ENCODE measurements at places on chromosomes 2 and 18.

DNA sequence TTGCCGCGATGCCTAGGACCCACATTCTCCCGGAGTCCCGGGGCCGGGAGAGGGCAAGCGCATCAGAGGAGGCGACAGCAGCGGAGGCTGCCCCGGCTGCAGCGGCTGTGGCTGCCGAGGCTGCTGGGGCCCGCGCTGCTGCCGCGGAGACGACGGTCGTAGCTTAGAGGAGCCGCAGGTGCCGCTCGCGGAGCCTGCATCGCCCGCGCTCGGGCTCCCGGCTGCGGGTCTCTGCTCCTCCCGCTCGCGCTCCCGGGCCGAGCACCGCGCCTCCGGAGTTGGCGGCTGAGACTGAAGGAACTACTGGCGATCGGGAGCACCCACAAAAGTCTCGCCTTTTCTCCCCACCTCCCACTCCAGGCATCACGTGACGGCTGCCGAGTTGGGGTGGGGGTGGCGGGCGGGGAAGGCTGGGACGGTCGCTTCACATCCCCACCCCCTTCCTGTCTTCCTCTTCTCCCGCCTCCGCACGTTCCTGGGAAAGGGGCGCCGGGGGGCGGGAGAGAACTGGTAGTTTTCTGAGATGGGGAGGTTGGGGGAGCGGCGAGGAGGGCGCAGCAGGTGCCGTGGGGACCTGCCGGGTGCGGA, at the start of gene LYPD1:
Gene LYPD1 (minus strand): TSS at position 298 of the 588 bp plus-strand sequence. CDS start 273 bp downstream, at position 25.
- DNase-seq = no peak

DNA sequence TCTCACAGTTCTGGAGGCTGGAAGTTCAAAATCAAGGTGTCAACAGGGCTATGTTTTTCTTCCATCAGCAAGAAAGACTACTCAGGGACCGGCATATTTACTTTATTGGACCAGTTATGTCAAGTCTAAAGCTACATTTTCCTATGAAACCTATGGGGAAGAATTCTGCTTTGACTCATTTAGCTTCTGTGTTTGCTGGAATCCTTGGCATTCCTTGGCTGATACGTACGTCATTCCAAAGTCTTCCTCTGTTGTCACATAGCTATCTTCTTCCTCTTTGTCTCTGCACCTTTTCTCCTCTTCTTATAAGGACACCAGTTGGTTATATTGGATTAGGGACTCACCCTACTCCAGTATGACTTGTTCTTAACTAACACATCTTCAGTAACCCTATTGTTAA, 137.4 kb upstream of the FBXO11 start:
- no peak for DNase-seq

GRCh38 chr2:196233805-196234475, 62.6 kb upstream of the STK17B start:
- DNase-seq = no peak

GRCh38 chr2:100283724-100284501, 38.4 kb downstream of the LONRF2 start:
- no peak for DNase-seq

GRCh38 chr2:152200565-152201465, 25.3 kb upstream of the STAM2 start:
- no peak for DNase-seq

DNA sequence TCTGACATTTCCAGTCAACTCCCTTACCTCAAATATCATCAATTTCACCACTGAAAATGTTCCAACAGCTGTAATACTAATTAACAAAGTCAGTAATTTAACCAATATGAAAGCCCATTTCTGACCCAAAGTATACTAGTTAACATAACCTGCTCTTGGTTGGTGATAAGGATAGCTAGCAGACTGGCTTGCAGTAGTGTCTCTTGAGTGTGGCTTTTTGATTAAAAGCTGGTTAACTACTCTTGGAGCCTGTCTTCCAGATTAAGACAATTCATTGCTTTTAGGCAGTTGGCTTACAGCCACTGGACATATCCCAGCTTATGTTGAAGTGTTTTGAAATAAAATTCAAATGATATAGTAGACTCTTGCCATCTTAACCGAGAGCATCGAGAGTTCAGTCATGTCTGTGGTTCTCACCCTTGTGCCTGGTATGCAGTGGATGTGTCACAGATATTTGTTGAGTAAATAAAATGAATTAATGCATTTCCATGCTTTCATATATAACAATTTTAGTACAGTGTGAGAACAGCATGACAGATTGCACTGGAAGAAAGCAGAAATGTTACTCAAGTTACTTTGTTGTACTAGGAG, 158.1 kb downstream of the TANC1 start:
- no peak for DNase-seq

DNA sequence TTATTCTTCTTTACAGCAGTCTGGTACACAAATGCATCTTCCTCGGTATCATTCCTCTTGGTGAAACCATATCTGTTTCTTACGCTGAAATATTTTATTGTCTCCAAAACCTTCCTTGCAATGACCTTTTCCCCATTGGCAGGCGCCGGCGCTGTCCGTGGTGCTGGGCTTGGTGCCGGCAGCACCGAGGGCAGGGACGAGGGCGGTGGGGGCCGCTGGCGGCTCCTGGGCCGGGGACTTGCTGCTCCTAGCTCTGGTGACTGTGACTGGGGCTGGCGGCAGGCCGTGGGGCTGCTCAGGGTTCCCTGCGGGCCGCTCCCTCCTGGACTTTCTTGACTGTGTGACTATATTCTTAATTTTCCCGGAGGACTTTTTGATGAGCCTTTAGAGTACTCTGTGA, 72.5 kb downstream of the GPR39 start:
- DNase-seq = no peak

GRCh38 chr2:197024206-197024605, 97.7 kb upstream of the PGAP1 start:
- DNase-seq = no peak

- no peak for DNase-seq
Observed at GRCh38 chr2:59150217-59150849, 909.2 kb upstream of the FANCL start.

DNA sequence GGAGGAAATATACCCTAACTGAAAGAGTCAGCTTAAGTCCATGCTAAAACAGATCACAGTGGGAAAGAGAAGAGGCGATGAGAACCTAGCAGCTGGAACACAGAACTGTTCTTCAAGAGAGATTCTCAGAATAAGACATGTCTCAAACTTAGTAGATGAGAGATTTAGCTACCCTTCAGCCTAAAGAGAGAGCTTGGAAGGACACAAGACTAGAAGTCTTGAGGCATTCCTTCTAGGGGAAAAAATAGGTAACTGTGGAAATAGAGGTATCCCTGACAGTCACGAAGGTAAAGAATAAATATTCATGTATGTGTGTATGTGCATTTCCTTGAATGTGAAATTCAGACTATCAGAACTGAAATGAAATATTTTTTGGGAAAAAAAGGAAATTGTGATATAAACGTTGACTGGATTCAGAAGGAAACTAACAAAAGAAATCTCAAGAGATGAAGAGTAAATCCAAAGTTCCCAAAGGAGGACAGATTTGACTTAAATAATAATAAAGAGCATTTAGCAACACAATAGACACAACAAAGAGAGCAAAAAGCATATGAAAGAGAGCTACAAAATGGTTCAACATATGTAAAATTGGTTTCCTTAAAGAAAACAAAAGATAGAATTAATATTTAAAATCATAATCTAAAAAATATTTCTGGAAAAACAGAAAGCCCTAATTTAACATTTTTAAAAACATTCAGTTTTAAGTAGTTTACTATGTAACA, 258.7 kb downstream of the LRP1B start:
- DNase-seq = no peak

GRCh38 chr18:36737316-36737715, 91.5 kb downstream of the TPGS2 start:
- no peak for DNase-seq

- DNase-seq = no peak
Observed at GRCh38 chr18:46668694-46669093, 11.7 kb upstream of the LOXHD1 start.

DNA sequence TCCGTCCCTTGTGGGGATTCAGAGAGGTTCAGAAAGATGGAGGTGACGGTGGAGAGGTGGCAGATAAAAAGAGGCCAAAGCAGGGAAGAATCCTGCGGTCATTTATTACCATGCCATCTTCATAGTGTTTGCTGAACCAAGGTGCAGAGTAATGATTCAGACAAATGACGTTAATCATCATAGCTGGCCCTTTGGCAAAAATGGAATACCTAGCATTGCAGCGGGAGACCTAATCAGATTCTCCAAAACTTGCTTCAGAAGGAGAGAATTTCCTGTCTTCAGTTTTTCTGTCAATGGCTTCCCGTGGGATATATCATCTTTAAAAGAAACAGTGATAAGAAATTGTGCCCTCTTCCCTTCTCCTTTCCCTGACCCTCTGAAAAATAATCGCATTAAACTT, 175.4 kb downstream of the PTGR3 start:
- no peak for DNase-seq

GRCh38 chr2:128275498-128276045, 43.1 kb downstream of the HS6ST1 start:
- no peak for DNase-seq

DNA sequence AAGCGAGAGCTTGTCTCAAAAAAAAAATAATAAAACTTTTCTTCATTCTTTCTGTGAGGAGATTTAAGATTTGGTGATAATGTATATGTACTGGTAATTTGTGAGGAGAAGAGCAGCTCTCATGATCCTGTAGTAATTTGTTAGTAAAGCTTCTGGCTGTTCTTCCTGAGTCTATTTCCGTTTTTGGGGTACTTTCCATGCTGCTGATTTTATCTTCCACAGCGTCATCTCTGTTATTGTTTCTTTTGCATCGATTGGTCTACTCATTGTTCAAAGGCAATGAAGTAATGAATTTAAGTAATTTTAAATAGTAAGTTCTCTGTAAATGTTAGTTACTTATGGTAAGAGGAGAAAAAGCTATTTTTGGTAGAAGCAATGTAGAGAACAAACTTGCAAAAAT, 12.0 kb downstream of the NDUFAF7 start:
- no peak for DNase-seq

DNA sequence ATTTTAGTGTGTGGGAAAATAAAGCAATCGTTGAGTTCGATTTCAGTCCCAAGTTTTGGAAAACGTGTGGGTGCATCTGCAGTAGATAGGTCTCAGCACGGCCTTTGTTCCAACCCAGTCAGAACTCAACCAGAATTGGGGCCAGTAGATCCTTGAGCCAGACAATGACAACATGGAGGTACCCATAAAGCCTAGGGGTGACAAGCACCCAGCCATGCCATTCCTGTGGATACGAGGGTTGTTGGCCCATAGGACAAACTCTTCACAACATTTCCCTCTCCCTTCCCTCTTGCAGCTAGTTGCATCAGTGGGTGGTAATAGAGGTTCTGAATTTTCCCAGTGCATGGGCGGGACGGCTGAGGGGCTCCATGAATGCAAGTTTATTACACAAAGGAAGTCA, 60.1 kb downstream of the ST3GAL5 start:
- no peak for DNase-seq

DNA sequence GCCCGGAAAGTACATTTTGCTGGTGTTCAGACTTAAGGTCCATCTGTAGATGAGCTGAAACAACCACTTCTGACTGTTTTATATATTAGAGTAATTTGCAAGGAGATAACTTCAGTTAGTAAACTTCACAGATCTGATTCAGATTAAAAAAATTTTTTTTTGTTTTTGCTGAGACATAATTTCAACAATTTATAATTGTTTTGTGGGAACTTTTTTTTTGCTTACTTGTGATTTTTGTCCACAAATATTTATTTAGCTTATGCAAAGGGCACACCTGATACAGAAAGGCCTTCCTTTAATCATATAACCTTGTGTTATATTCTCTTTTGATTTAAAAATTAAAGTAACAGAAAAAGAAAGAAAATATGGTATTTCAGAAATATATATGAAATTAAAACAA, 9.6 kb upstream of the SCN9A start:
- DNase-seq = no peak

- DNase-seq = no peak
Observed at GRCh38 chr2:95289253-95289652, 7.9 kb upstream of the KCNIP3 start.

- DNase-seq = no peak
Observed at GRCh38 chr2:26487192-26487591, 9.3 kb upstream of the OTOF start.

GRCh38 chr2:62099523-62100175, 96.3 kb upstream of the B3GNT2 start:
- DNase-seq = no peak

DNA sequence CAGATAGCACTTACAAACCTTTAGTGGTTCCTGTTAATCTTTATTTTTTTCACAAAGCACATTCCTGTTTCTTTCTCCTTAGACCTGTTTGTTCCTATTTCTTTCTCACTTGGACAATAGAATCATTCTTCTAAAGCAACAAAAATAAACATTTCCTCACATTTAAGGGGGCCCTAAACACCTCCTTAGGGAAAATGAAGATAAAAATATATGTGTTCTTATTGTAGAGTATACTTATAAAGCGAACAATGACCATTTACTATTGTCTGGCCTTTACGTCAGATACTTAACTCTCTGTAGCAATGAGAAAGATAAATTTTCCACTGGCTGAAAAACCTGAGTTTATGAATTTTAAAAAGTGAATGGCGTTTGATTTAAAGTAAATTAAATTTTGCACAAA, 234.6 kb downstream of the TCF4 start:
- DNase-seq = no peak

GRCh38 chr2:236972491-236973342, 113.0 kb upstream of the COPS8 start:
- DNase-seq = no peak

DNA sequence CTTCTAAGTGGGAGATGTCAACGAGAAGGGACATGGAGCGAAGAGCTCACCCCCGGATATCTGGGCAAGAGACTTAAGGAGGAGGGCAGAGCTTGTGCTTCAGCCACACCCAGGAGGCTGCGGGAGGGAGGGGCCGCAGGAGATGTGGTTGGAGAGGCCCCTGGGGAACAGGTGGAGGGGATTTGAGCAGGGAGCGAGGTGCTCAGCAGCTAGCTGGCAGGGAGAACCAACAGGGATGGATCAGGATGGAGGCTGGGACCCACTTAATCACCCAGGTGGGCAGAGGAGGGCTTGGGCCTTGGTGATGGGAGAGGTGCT, 78.3 kb downstream of the MBP start:
- DNase-seq = no peak

DNA sequence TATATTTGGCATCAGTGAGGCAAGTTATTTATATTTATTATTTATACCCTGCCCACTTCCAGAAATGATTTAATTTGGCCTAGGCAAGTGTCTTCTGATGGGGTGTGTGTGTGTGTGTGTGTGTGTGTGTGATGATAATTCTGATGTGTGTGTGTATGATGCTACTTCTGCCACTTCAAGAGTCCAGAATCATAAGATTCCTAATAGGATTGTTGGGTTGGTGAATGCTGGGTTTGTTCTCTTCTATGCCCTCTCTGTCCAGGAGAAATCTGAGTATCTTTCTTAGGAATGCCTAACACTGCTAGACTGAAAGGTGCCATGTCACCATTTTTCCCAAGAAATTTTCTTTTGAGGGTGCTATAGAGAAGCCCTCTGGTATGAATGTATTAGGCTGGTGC, 122.5 kb downstream of the SPTBN1 start:
- no peak for DNase-seq

DNA sequence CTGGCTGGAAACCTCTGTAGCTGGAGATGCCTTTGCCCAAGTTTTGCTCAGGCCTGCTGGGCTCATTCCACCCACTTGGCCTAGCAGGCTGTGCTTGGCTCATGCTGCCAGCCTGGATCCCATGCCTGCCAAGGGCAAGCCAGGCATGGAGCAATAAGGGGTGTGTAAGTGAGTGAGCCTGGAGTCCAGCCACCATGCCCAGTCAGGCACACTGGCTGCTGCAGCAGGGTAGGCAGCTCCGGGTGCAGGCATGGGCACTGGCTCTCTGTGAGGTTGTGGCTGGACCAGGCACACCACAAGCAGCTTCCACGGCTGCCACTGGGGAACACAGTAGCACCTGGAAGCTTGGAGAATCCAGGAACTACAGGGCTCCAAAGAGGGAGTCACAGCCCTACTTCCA, 147.7 kb upstream of the HS6ST1 start:
- DNase-seq = no peak
